Activated naive CD4-positive, alpha-beta T cell treated with Interleukin-2 at 50 U/mL for 16 hours (primary cell): ENCODE measurements at places on chromosomes 7 and 10.

- DNase-seq = no peak
Measured at GRCh38 chr7:30396389-30396788, 82.2 kb downstream of the NOD1 start.

DNA sequence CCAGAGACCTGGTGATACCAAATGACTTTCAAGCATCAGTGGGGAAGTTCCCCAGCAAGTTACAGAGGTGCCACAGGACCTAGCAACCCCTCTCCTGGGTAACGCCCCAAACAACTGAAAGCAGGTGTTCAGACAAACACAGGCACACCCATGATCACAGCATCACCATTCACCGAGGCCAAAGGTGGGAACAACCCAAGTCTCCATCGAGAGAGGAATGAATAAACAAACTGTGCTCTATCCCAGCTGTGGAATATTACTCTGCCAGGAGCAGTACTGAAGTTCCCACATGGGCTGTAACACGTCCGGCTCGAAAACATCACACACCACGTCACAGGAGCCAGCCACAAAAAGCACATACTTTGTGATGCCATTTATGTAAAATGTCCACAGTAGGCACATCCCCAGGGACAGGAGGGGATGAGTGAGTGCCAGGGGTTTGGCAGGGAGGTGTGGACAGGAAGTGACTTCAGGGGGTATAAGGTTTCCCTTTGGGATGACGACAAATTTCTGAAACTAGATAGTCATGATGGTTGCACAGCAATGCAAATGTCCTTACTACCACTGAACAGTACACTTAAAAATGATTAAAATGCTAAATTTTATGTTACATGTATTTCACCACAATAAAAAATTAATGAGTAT is 222.8 kb downstream of the TNS3 start:
- no peak for DNase-seq

GRCh38 chr10:7036951-7037350 is 373.9 kb downstream of the SFMBT2 start:
- DNase-seq = no peak

- DNase-seq = no peak
Measured at GRCh38 chr7:778968-779451, 51.9 kb upstream of the PRKAR1B start.

DNA sequence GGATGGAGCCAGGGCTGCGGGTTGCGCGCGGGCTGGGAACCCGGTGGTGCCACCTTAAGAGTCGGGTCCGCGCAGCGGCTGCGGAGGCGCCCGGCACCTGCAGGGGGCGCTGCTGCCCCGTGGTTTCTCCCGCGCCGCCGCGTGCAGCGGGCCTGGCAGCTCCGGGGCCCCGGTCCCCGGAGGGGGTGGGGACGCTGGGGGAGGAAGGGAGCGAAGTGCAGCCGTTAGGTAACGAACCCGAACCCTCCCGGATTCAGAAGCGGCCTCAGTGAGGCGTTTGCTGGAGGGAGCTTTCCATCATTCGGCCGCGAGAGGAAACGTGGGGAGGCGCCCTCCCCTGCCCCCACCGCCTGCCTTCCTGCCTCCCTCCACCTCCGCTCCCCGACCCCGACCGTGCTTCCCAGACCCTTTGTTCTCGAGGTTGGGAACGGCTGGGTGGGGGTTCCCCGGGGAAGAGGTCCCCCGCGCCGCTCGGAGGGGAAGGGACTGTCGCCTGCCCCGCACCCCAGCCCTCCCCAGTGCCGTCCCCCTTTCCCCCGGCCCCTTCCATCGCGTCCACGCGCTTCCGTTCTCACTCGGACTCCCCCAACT is 29.6 kb downstream of the SKIDA1 start:
- DNase-seq = peak; percentile 90

DNA sequence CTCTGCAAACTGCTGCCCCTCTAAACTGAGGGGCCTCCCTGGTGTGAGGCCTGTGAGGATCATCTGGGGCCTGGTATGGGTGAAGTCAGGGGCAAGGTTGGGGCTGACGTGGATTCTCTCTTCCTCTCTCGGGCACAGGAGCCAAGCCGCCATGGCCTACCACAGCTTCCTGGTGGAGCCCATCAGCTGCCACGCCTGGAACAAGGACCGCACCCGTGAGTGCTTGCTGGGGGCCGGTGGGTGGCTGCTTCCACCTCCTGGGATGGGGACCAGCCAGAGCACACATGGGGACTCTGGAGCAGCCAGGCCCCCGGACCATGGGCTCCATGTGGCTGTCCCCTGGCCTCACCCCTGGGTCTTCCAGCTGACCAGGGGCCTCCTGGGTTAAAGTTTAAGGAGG is 11.0 kb downstream of the ARPC1B start:
- DNase-seq = no peak

- DNase-seq = no peak
Measured at GRCh38 chr7:106012935-106013439, 49.9 kb downstream of the CDHR3 start.

- DNase-seq = no peak
Measured at GRCh38 chr10:77649333-77650331, 12.0 kb upstream of the KCNMA1 start.

DNA sequence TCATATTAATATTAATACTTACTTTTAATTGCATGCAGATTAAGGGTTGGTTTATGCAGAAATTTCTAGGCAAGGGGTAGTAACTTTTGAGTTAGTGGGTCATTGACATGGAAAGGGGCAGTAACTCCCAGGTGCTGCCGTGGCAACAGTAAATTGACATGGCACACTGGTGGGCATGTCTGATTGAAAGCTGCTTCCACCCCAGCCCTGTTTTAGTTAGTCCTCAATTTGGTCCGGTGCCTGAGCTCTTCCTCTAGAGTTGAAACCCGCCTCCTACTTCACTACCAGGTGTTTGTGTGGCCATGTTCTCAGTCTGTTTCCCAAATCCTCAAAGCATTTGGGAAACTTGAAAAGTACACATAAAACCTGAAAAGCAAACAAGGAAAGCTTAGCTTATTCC is 18.4 kb downstream of the CUZD1 start:
- no peak for DNase-seq

DNA sequence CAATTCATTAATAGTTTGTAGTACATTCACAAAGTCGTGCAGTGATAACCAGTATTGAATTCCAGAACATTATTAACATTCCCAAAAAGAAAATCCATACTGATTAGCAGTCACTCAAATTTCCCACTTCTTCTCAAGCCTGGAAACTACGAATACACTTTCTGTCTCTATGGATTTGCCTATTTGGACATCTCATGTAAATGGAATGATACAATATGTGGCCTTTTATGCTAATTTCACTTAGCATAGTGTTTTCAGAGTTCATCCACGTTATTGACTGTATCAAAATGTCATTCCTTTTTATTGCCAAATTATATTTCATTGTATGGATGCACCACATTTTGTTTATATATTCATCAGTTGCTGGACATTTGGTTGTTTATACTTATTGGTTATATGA is 78.8 kb downstream of the STK31 start:
- no peak for DNase-seq

GRCh38 chr7:82429408-82429807 is 14.2 kb downstream of the CACNA2D1 start:
- DNase-seq = no peak

DNA sequence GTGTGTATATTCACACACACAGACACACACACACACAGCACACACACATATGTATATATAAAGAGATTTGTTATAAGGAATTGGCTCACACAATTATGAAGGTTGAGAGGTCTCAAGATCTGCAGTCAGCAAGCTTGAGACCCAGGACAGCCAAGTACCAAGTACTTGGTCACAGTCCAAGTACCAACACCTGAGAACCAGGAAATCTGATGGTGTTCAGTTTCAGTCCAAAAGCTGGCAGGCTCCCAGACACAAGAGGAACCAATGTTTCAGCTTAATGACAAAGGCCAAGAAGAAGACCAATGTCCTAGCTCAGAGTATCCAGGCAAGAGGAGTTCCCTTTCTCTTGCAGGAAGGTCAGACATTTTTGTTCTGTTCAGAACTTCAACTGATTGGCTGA is 780.2 kb downstream of the MAGI2 start:
- no peak for DNase-seq
